Stimulated activated CD8-positive, alpha-beta memory T cell treated with anti-CD3 and anti-CD28 coated beads, Interleukin-15, amount 100 ng/mL, for 48 hours (primary cell): ENCODE measurements at places on chromosomes 11 and 22.
A peak's percentile ranks its signal among the peaks of the same experiment; 100 is the strongest.

GRCh38 chr11:15341587-15341986 is 226.9 kb downstream of the INSC start:
- no peak for DNase-seq

DNA sequence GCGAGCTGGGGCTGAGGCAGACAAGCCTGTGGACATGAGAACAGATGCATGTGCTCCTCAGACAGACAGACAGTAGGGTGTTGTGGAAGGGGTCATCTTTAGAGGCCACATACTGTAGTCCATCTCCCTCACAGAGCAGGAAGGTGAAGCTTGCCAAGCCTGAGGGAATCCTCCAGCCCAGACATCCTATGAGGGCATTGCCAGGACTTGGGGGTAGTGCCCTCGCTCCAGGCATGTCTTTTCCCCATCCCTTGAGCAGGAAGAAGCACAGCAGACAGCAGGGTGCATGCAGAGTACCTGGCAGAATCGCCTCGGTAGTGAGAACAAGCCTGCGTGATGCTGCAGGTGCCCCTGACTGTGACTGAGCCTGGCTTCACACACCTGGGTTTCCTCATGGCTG is 66.5 kb upstream of the CLDN5 start:
- DNase-seq, result no peak

GRCh38 chr11:61028135-61028729 is 56.8 kb downstream of the CD6 start:
- peak; percentile 61 for DNase-seq

GRCh38 chr11:72227316-72228228 is 3.0 kb downstream of the INPPL1 start:
- no peak for DNase-seq

- DNase-seq, result no peak
Observed at GRCh38 chr11:15863411-15863810, 492.9 kb downstream of the SOX6 start.

GRCh38 chr11:13183094-13183825 is 94.3 kb upstream of the BMAL1 start:
- no peak for DNase-seq

- no peak for DNase-seq
Observed at GRCh38 chr11:60719391-60719790, 5.1 kb upstream of the MS4A18 start.

GRCh38 chr11:88102598-88102934 is 72.7 kb downstream of the RAB38 start:
- no peak for DNase-seq

- no peak for DNase-seq
Observed at GRCh38 chr22:27318516-27318915, 483.0 kb downstream of the MN1 start.

DNA sequence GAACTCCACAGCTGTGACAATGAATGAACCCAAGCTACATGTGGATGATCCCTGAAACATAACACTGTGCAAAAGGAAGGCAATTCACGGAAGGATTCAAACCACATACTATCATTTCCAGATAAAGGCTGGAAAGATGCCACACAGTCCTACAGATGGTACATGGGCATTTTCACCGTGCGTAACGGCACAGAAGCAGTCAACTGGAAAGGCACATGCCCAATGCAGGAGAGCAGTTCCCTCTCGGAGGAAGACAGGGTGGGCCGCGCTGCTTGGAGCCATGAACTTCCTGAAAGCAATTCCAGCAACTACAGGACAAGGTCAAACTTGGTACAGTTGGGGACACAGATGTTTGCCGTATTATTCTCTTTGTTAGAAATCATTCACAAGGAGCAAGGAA is 103.7 kb downstream of the SHANK2 start:
- DNase-seq, result no peak

- DNase-seq, result peak; percentile 0
Observed at GRCh38 chr11:101860696-101861427, 53.9 kb upstream of the CEP126 start.

GRCh38 chr11:34756591-34756990 is 135.7 kb downstream of the EHF start:
- no peak for DNase-seq

- no peak for DNase-seq
Observed at GRCh38 chr22:22954656-22955055, 67.0 kb downstream of the IGLL5 start.

GRCh38 chr22:40434745-40435144 is 64.4 kb downstream of the SGSM3 start:
- no peak for DNase-seq

DNA sequence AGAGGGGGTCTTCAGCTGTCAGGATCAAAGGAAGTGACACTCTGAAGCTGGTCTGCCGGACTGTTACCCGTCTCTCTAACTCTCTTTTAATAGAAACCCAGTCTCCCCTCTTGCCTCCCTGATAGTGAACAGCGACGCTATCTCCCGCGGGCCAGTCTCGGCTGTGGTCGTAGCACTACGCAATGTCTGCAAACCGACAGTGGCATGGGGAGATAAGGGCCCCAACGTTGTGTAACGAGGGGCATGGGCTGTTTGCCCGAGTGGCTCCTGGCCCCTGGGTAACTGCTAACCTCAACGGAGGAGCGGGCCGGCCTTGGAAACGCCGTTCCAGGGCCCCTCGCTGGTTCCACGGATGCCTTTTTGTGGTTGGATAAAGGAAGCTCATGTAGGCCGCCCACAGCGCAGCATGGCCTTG is 23.3 kb downstream of the ZBTB16 start:
- no peak for DNase-seq

- DNase-seq, result no peak
Observed at GRCh38 chr22:20524004-20524481, 16.6 kb downstream of the MED15 start.
